ENCODE measurements at places on chromosomes 7 and 10.
A peak's percentile ranks its signal among the peaks of the same experiment; 100 is the strongest.

- no peak for DNase-seq
Observed at GRCh38 chr7:133741703-133742102, 385.4 kb upstream of the LRGUK start.

- no peak for DNase-seq
Observed at GRCh38 chr10:48332166-48332870, 25.8 kb downstream of the MAPK8 start.

GRCh38 chr7:50307368-50308032 lies 3.0 kb downstream of the IKZF1 start:
- DNase-seq, result peak; percentile 57

GRCh38 chr10:72593963-72594362 lies 31.9 kb downstream of the MICU1 start:
- DNase-seq, result no peak

- no peak for DNase-seq
Observed at GRCh38 chr10:28366994-28367393, 64.1 kb upstream of the MPP7 start.

- no peak for DNase-seq
Observed at GRCh38 chr10:18100669-18101068, 39.6 kb upstream of the CACNB2 start.

- DNase-seq, result no peak
Observed at GRCh38 chr7:43278088-43278644, 165.7 kb downstream of the HECW1 start.

DNA sequence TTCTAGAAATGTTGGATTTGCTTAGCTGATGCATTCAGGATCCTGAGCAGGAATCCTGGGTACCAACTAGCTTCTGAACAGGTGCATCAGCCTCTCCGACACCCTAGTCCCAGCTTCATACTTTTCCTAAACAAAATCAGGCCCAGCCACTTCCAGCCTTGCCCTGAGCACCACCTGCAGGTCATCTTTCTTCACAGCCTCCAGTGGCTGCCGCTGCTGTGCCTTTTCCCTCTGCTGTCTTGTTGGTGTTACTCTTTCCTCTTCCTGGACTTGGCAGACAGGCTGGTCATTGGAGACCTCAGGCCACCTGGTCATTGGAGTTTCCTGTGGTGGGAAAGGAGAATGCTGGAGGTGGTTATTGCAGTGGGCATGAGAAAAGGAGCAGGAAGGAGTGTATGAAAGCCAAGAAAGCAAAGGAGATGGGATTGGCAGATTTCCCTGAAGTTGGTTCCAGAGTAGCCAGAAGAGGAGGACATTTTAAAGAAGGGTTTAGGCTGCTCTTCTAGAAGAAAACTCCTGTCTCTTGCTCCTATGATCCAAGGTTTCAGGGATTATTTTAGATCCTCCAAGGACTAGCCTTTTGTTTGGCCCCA lies 48.2 kb upstream of the NFKB2 start:
- no peak for DNase-seq

DNA sequence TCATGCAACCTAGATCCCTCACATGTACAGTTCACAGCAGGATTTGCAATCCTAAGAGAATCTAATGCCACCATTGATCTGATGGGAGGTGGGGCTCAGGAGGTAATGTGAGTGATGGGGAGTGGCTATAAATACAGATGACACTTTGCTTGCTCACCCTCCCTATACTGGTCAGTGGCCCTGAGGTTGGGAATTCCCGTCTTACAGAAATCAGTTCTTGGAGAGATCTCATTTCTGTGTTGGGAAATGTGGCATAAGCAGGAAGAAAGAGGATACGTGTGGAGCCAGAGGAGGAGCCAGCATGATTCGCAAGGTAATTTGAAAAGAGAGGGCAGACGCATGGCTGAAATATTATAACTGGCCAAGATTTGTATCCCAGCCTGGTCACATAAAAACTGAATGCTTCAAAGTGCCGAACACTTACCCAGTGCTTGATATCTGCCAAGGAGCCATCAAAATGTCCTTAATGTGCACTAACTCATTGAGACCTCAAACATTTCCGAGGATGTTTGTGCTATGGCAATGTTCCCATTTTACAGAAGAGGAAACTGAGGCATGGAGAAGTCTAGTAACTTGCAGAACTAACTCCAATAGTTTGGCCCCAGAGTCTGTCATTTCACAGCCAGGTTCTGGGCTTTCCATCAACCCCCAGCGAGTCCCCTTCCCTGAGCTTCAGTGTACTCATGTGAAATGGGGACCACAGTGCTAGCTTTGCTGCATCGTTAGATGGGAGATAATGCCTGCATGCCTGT lies 5.5 kb upstream of the IKZF1 start:
- no peak for DNase-seq

DNA sequence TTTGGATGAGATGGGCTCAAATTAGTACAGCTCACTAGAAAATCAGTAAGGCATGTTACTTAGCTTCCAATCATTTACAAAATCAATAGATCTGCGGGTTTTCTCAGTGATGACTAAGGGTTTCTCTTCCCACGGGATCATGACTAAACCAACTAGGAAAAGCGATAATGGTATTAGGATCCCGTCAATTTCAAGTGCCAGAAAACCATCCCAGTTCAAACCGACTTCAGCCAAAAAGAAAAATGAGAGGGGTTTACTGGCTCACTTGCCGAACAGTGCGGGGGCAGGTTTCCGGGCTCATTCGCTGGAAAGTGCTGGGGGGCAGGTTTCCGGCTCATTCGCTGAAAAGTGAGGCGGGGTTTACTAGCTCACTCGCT lies 62.1 kb upstream of the LYZL2 start:
- no peak for DNase-seq

GRCh38 chr10:58328233-58328632 lies 6.6 kb upstream of the UBE2D1 start:
- no peak for DNase-seq

DNA sequence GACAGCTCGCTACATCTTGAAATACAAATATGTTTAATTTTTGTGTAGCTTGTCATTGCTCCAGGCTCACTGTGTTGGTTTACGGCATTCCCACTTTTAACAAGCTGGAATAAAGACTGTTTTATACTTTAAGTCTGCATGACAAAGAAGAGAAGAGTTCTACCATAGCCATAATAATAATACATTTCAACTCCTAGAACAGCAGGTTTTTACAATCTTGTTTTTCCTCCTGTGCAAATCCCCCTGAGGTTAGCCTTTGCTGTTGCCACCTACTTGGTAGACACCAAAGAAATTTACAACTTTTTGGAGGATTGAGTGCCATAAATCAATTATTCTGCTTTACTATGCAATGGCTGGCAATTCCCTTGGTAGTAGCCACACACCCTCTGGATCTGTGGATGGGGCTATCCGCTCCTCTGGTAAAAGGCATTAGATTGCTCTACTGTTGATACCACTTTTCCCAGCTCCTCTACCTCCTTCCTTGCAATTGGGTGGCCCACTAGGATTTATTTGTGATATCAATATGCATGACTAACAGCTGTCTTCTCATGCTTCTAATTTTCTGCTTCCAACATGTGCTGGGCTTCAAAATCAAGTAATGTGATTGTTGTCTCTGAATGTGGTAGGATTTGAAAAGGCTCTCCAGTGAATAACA lies 60.2 kb downstream of the SFMBT2 start:
- no peak for DNase-seq

GRCh38 chr10:111265341-111265740 lies 188.5 kb downstream of the ADRA2A start:
- no peak for DNase-seq

GRCh38 chr7:11689096-11689495 lies 142.9 kb downstream of the THSD7A start:
- no peak for DNase-seq

DNA sequence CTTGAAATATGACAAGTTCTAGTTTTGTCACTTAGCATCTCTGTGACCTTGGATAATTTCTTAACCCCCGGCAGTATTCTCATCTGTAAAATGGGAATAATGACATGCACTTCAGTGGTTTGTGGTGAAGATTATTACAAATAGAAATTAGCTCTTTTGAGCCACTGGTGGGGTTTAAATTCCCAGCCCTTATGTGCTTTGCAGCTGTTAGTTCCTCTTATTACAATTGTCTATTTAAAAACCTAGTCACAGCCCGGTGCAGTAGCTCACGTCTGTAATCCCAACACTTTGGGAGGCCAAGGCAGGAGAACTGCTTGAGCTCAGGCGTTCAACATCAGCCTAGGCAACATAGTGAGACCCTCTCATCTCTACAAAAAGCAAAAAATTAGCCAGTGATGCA lies 30.1 kb downstream of the CAV1 start:
- DNase-seq, result no peak

DNA sequence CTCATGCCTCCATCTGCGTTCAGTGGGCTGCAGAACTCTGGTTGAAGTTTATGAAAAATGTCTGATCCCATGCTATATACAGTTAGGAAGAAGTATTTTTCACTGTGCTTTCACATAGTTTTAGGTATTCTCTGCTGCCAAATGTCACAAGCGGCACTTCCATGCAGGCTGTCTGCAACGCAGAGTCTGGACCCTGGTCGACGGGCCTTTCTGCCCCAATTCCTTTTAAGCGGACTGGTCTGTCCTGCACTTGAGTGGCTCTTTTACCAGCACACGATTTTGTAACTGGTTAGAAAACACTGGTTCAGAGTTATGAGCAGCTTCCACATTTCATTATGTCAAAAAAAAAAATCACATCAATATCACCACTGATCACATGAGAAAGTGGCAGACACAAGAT lies 143.0 kb downstream of the DIP2C start:
- DNase-seq, result no peak

GRCh38 chr7:75813084-75813483 lies 522 bp downstream of the CCL24 start:
- DNase-seq, result no peak

DNA sequence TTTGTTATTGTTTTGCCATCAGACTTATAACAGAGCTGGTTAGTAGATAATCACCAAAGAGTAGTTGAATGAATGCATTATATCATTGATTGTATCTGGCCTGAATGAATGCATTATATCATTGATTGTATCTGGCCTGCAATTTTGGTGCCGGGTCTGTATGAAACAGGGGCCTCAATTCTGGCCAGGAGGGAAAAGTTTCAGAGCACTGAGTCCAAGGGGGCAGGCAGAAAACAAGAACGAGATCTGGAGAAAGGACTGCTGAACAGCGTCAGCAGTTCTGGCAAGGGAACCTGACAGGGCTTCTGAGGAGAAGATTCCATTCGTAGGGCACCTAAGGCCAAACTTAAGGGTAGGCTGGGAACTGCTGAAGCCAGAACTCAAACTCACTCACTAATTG lies 128.0 kb downstream of the SEMA3C start:
- no peak for DNase-seq

- no peak for DNase-seq
Observed at GRCh38 chr7:66237906-66238772, 33.0 kb downstream of the TPST1 start.

DNA sequence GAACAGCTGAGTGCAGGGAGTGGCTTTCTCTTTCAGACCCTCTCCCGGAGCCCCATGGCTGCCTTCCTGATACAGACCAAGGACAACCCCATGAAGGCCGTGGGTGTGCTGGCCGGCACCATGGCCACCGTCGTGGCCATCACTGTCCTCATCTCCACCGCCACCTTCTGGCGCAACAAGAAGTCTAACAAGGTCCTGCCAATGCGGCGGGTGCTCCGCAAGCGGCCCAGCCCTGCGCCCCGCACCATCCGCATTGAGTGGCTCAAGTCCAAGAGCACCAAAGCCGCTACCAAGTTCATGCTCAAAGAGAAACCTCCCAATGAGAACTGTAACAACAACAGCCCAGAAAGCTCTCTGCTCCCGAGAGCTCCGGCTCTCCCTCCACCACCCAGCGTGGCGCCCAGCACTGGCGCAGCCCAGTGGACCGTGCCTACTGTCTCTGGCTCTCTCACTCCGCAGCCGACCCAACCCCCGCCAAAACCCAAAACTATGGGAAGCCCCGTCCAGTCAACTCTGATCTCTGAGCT lies 11.2 kb downstream of the LRIT2 start:
- no peak for DNase-seq

- no peak for DNase-seq
Observed at GRCh38 chr7:112946350-112946749, 140.3 kb downstream of the GPR85 start.

GRCh38 chr7:164882-165660 lies 27.3 kb upstream of the FAM20C start:
- no peak for DNase-seq

- DNase-seq, result no peak
Observed at GRCh38 chr7:2266911-2267310, 24.9 kb downstream of the NUDT1 start.

DNA sequence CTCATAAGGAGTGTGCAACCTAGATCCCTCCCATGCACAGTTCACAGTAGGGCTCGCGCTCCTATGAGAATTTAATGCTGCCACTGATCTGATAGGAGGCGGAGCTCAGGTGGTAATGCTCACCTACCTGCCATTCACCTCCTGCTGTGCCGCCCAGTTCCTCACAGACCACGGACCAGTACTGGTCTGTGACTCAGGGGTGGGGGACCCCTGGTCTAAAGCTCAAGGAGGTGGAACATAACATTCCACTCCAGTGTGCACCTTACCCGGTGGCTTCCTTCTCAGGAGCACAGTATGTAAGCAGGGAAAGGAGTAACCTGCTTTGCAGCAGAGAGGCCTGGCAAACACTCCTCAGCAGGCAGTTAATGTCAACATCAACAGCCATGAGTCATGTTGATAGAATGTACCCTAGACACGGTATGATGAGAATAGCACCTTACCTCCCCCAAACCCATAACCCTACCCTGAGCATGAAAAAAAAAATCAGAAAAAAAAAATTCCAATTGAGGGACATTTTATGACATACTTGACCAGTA lies 273.5 kb downstream of the FGFR2 start:
- no peak for DNase-seq

GRCh38 chr10:79420974-79421688 lies 24.3 kb downstream of the ZCCHC24 start:
- DNase-seq, result no peak

DNA sequence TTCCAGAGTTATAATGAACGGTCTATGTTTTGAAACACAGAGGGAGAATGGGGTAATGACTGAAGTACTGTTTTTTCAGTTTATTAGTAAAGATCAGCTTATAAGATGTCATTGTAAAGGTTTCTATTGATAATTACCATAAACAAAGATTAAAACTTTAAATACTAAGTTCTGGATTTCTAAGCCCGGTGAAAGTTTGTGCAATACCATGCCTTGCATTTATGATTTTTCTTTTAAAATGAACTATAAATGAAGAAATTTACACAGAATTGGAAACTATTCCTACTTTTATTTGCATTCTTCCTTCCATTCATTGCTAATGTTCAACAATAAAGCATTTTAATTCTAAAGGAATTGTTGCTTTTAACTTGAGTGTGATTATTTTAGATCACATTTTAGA lies 4.9 kb downstream of the MEOX2 start:
- DNase-seq, result no peak
